Neural crest cell (in vitro differentiated cells): ENCODE measurements at places on chromosomes 4 and X. TPM values are rescaled to one million over a fixed set of nuclear protein-coding genes. Genes with fewer than 3 reads are reported as not detected.

- DNase-seq, result no peak
These were observed 1.4 kb downstream of the KLHL34 start for GRCh38 chrX:21656587-21657317.

- DNase-seq, result peak; percentile 72
These were observed 176.2 kb upstream of the CXorf66 start for GRCh38 chrX:140141444-140142029.

DNA sequence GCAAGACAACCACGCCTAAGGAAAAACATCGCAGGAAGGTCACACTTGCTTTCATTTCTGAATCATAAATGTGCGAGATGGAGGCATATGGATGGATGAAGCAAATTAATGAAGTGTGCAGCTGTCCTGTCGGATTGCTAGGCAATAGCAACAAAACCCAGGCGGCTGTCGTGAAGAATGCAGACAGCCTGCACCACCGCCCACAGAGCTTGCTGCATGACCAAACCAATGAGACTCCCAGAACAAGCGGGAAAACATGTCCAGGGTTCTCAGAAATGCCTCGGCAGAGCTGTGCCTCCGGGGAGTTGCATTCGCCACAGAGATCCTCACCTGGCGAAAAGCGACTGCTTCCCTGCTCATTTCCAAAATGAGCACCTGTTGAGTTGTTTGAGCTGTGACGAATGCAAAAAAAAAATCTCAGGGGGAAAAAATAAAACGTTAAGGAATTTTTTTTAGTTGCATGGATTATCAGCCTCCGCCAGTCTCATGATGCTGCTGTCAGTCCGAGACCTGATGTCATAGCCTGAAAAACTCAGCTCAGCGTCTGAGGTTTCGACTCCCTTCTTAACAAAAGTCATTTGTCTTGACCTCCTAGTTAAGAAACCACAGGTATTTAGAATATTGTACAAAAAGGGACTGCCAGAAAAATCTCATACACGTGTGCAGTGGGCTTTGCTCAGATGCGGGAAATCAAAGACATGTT lies 155.5 kb upstream of the MXRA5 start:
- no peak for DNase-seq

The HHIP gene
- total RNA-seq, result 1.3 and 1.8 TPM in 2 replicates

- no peak for DNase-seq
These were observed 1060.1 kb downstream of the ADGRL3 start for GRCh38 chr4:62260254-62260653.

DNA sequence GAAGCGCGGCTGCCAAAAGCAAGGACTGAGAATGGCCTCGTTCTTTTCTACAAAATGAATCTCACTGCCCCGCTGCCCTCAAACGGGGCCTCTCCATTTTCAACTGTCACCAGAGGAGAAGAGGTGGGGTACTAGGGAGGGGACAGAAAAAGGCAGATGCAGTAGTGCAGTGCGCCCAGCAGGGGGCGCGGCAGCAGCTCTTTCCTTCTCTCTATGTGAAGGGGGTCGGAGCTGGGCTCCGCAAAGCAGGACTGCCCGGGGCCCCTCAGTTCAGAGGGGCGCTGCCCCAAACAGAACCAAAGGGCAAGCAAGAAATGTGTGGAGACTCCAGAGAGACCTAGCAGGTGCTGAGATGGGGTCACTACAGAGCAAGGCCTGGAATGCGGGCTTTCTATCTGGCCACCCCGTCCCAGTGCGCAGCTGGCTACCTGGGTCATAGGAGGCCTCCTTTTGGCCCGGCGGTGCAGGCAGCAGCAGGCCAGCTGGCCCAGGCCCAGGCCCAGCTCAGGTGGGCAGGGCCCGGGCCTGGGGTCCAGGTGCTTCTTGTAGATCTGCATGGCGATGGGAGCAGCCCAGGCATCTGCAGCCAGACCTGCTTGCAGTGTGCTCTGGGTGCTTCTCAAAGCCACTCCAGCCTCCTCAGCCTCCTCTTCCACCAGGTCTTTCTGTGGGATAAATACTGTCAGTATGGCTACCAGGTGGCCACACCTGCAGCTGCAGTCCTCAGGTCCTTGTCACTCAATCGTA lies 5.9 kb downstream of the IRAK1 start:
- peak; percentile 47 for DNase-seq

The ARHGAP4 gene
- total RNA-seq, result 10.2 and 10.7 TPM in 2 replicates

GRCh38 chrX:14355556-14355955 lies 173.8 kb upstream of the GLRA2 start:
- no peak for DNase-seq

DNA sequence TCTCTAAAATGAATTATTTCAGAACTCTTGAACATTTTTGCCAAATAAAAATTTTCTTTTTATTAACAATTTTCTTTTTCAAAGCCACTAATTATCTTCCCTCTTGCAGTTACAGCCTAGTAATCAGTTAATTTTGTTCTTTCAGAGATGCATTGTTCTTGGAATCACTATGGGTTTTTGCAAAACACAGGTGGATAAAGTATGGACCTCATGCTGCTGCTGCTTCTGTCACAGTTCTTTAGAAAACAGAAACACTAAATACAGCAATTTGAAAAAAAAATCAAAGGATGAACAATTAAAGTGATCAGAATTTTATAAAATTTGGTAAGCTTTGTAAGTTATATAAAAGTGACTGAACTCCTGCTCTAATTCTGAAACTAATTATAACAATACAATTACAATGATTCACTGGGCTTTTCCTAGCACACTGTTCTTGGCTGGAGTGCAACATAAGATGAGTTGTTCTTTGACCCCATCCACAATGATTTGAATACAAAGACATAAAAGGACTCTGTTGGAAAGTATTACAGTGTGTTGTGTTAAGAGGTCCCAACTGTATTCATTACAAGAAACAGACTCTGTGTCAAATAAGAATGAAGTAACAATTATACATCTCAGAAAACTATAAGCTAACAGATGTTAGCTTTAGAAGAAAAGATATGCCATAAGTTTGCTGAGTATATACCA lies 59.4 kb upstream of the GK2 start:
- no peak for DNase-seq

The CNKSR2 gene
- total RNA-seq, result 21.0 and 22.4 TPM in 2 replicates

The MID1IP1 gene
- total RNA-seq, result 52.9 and 54.8 TPM in 2 replicates

GRCh38 chr4:137597752-137598430 lies 65.6 kb upstream of the PCDH18 start:
- no peak for DNase-seq

The DDX60 gene
- total RNA-seq, result 2.1 and 3.7 TPM in 2 replicates

DNA sequence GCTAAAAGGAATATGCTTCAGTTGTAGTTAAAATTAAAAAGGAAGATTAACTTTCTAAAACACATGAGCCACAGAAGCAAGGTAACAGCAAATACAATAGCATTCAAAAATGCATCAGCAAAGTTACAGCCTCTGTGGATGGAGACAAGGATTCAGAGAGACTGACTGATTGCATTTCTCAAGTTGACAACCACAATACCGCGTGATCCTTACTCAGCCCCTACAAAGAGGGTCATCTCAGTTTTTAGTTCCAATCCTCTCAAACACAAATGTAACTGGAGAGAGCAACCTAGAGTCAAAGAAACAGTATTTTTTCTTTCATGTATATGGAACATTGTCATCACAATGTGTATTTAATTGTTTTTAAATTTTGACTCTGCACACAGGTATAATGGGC lies 14.2 kb upstream of the C1QTNF7 start:
- no peak for DNase-seq

GRCh38 chr4:27068151-27068867 lies 207.7 kb downstream of the STIM2 start:
- no peak for DNase-seq

DNA sequence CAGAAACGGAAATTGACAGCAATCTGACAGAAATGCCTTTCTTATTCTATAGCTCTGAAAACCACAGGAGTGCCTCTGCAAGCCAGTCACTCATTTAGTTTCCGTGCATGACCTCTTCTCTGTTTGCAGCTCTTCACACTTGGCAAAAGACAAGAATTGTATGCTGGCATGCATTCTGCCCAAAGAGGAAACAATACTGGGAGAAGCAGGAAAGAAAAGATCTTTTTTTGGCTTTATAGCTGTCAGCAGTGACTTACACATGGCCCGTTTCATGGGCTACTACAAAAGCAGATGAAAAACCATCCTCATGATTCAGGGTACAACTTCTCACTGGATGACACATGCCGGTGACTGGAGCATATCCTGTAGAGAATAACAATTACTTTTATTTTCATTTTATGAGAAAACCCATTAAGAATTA lies 249.4 kb downstream of the ADAMTS3 start:
- no peak for DNase-seq

DNA sequence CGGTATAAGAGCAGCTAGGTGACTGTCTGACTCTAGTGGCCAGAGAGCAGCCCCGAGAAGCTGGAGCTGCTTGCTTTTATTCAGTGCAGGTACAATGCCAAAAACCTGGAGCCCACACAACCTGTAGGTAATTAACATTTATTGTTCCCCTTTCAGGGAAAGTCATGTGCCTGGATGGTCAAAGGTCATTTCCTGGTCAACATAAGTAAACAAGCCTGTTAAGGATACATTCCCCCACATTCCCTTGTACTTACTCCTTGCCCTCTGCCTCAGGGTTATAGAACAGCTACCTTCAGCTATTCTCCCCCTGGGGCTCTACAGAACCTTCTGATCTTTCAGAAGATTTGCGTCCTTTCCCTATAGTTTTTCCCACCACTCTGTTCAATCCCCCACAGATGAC lies 253.4 kb downstream of the TMA16 start:
- DNase-seq, result no peak

DNA sequence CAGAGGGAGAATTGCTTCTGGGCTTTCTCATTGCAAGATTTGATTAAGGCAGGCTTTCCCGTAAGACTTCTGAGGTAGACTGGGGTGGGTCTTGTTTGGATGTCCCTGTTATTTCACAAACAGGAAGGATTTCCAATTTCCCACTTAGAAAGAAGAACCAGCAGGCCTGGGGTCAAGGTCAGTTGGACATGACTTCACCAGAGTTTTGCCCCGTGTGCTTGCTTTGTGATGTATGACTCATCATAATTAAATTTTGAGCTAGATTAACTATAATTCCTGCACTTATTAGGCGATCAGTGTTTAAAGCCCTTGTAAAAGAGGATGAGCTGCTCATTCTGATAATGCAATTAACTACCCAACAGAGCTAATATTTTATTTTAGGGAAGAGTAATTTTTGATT lies 32.8 kb upstream of the ARHGAP36 start:
- DNase-seq, result no peak

DNA sequence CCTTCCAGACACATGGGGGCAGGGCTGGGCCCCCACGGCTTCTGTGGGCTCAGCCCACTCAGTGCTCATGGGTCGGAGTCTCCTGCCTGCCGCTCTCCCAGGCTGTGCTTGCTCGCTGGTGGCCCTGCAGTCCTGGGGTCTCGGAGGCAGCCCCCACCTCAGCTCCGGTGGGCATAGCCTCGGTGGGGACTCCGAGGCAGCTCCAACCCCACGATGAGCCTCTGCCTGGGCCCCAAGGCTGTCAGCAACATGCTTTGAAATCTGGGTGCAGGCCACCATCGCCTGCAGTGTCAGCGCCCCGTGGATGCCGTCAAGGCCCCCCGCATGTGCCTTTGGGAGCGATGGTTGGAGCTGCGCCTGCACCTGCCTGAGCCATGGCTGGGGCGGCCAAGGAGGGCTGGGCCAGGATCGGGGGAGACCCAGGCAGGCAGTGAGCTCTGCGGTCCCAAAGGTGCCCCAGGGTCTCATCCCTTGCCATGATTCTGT lies 30.2 kb upstream of the SPON2 start:
- no peak for DNase-seq

The LUZP4 gene
- total RNA-seq, result not detected in 2 replicates

DNA sequence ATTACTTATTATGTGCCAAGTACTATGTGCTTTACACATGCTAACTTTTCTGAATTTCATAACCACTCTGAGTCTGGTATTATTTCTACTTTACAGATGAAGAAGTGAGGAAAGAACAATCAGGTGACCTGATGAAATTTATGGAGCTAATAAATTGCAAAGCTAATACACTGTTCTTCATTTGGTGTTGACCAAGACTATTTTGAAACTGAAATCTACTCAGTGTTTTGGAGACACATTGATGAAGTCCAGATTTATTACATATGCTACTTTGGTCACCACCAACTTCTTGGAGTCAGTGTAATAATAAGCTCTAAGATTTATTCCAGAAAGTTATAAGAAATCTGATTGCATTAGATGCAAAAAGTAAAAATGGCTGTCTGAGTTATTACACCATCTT lies 637.9 kb downstream of the FAT4 start:
- no peak for DNase-seq

DNA sequence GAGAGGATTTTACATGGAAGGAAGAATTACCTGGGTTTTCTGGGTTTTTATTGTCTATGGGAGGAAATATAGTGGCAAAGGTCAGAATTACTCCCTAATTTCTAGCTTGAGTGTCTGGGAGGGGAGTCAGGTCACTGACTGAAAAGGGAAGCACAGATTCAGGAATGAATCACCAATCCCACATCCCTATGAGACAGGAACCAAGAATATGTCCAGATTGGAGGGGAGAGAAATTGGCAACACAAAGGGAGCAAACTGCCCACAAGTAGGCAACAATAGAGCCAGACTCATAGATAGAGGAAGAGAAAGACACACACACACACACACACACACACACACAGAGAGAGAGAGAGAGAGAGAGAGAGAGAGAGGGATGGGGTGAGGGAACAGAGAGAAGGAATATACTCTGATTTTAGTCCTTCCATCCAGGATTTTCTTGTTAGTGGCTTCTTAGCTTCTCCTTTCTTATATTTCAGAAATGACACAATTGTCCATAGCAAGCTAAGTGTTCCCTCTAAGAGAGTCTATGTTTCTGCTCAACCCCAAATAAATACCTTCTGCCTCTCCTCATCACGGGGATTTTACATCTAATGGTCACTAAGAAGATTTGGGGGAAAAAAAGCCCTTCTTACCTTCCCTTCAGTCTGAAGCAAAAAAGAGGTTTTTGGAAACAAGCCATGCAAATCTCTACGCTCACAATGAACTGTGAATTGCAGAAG lies 12.0 kb downstream of the P2RY10 start:
- DNase-seq, result no peak

The PDE5A gene
- 13.9 and 15.4 TPM in 2 replicates for total RNA-seq
